Endothelial cell (in vitro differentiated cells): ENCODE measurements at places on chromosomes 7 and 10.

DNA sequence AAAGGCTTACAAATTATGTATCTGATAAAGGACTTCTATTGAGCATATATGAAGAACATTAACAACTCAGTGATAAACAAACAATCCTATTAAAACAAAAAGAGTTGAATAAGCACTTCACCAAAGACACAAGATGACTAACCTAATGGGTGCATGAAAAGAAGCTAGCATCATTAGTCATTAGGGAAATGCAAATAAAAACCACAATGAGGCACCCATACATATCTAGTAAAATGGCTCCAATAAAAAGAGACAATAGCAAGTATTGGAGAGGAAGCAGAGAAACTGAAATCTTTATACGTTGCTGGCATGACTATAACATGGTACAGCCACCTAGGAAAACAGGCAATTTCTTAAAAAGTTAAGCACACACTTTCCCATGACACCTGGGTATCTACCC is 77.6 kb upstream of the ZMIZ1 start:
- DNase-seq, result no peak

DNA sequence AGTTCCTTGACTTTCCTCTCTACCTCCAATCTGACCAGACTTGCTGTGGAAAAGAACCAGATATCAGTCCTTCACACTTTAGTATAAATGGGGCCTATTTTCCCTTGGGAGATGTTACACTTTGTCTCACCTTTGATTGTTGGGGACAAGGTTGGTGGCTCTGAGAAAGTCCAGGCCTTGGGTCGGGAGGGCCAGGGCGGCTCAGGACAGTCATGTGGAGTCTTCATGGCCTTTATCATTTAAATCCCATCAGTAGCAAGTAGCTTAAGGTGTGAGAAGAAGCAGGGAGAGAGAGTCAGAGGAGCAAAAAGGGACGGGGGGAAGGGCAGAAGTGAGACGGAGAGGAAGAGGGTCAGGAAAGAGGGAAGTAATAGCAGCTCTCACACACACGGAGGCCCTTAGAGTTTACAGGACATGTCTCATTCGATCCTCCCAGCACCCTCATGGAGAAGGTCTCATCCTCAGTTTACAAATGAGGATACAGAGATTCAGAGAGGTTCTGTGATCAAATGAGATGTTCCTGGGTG is 40.5 kb downstream of the TBATA start:
- no peak for DNase-seq

DNA sequence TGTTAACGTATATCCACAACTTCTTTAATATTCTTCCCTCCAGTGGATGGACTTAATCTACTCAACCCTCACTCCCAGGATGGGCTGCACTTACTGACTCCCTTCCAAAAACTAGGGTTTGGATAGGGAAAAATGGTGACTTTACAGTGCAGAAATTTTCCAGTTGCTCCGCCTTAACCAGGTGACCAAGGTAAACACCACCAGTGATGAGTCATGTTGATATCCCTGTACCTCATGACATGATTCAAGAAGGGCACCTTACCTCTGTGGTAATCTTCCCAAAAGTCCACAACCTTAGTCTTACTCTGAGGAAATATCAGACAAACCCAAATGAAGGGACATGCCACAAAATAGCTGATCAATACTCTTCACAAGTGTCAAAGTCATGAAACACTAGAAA is 3.5 kb upstream of the GSTK1 start:
- no peak for DNase-seq

DNA sequence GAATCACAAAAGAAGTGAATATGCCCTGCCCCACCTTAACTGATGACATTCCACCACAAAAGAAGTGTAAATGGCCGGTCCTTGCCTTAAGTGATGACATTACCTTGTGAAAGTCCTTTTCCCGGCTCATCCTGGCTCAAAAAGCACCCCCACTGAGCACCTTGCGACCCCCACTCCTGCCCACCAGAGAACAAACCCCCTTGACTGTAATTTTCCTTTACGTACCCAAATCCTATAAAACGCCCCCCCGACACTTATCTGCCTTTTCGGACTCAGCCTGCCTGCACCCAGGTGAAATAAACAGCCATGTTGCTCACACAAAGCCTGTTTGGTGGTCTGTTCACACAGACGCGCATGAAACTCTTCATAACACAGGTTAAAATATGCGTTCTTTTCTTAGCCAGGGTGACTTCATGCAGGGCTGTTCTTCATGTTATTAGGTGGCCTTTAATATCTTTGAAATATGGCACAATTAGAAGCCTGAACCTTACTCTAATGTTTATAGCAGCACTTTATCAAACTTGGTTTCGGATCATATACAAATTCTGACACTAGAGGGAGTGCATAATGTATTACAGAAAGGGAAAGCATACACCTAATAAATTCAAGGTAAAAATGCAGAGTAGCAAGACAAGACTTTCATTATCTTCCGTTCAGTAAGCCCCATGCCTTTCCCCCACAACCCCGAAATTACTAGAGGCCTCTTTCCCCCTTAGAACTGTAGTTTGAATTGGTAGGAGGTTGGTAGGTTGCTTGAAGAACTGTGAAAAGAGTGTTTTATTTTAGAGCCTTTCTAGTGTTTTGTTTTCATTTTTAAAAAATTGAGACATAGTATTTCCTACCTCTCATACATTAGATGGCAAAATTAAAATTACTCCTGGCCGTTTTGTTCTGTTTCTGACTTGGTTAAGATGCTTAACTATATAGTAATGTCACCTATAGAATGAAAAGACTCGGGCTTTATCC is 117.9 kb downstream of the NPY start:
- DNase-seq, result no peak

DNA sequence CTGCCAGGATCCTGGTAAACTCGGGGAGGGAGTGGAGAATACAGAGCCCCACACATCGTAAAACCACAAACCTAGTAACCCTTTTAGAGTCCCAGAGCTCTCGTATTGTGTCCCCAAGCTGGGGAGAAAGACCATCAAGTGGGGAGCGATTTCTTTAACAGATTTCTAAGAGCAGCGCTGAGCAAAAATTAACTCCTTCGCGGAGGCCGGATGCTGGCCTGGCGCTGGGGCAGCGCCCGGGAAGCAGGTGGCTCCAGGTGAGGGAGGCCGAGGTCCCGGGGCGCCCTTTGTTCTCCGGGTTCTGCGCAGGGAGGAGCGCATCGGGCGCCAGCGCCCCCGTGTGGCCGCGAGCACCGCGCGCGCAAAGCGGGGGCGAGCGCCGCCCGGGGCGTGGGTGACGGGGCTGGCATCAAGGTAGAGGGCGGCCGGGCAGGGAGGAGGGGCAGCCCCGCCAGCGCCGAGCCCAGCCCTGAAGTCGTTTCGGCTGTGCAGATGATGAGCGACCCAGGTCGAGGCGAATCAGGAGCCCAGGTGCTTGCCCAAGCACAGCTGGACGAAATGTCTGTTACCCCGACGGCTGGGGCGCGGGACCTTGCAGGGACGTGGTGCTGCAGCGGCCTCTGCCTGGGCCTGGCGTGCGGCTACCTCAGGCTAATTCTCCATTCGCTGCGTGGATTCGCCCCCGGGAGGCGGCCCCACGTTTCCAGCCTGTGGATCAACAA is 10.4 kb upstream of the FGFR2 start:
- DNase-seq, result peak; percentile 63

DNA sequence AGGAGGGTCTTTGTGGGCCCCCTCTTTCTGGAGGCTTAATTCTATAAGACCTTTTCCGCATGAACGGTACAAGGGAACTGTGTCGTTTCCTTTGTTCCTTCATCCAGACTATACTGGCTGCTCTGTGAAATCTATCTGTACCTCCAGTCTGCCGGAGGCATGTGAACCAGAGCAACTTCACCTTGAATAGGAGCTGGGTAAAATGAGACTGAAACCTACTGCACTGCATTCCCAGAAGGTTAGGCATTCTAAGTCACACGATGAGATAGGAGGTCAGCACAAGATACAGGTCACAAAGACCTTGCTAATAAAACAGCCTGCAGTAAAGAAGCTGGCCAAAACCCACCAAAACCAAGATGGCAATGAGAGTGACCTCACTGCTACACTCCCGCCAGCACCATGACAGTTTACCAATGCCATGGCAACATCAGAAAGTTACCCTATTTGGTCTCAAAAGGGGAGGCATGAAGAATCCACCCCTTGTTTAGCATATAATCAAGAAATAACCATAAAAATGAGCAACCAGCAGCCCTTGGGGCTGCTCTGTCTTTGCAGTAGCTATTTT is 36.8 kb upstream of the INPP5F start:
- no peak for DNase-seq

- peak; percentile 76 for DNase-seq
These were observed 8.6 kb upstream of the CRYGN start for GRCh38 chr7:151448261-151449252.

DNA sequence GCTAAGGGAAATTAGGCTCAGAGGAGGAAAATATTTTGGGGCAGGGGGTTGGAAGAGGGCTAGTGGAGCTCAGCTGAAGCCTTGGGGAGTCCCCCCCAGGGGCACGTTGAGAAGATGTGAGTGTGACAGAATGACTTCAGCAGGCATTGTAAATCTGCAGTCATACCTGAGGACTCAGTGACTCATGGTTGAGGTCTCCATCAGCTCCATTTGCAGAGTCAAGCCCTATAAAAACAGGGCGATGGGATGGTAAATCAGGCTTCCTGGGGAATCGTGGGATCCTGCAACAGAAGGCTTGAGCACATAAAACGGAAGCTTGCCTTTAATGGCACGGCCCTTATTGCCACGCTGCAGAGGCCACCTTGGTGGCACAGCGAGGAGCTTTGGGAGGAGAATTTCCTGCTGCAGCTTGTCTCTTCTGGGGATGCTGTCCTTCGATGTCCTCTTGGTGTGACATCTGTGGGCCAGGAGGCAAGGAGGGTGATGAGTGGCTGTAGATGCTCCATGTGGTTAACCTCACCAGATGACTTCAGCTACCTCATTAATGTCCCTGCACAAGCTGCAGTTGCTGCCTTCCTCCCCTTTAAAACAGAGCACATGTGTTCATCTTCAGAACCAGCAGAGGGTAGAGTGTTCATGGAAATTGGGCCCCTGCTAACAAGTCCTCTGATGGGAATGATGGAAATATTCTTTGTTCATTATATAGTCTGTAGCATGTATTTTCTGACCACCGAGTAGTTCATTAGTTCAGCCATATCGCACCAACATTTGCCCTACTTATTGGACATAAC is 285.9 kb downstream of the LRMDA start:
- DNase-seq, result no peak

DNA sequence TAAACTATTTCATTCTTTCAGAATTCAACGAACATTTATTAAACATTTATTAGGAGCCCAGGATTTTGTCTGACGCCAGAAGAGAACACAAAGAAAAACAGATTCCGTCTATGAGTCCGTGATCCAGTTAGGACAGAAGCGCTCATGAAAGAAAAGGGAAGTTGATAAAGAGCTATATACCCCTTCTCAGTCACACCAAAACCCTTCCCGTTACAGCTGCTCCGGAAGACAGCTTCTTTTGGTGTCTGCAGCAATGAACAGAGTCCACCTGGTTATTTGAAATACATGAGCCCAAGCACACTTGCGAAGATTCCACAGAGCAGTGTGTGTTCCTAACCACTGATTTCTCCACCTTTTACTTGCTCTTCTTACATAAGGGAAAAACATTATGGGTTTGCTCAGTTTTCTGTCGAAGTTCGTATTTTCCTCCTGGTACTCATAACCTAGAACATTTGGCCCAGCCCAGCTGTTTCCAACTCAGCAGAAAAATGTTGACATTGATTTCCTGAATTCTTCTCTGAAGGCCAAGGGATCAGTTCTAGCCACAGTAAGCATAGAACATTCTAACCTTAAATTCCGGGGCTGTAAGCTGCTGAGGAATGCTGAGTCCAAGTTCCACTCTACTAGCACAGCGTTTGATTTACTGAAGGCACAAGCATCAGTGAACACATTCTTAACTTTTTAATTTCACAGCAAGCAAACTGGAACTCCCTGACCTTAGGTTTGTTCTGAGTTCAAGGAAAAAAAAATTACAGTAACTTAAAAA is 206.5 kb downstream of the SORCS1 start:
- DNase-seq, result no peak

DNA sequence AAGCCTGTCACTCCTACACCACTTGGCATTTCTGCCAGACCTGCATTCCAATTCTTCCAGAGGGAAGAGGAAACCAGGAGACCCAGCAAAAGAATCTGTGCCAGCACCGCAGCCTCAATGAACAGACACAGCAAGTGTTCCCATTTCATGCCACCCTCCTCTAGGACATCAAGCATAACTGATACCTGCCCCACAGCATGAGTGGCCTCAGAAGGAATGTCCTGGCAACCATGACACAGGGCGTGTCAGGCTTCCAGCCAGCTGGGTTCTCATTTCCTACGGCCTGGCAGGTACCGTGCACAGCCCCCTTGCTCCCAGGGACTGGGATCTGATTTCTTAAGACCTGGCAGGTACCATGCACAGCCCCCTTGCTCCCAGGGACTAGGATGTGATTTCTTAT is 7.8 kb downstream of the MAD1L1 start:
- DNase-seq, result no peak

DNA sequence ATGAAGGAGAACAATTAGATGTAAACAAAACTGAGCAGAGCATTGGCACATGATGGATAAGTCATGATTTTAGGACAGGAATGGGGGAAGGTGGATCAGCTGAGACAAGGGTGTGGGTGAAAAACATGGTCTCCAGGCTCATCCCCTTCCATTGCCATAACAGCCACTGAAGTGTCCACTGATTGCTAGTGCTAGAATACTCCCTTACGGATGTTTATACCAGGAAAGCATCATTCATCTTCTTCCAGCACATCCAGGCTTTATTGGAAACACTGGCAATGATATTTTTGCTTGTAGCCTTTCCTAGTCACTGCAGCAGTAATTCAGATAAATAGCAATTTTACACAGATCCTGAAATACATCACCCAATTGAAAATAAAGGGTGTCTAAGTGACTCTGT is 259.5 kb downstream of the PLXDC2 start:
- no peak for DNase-seq

DNA sequence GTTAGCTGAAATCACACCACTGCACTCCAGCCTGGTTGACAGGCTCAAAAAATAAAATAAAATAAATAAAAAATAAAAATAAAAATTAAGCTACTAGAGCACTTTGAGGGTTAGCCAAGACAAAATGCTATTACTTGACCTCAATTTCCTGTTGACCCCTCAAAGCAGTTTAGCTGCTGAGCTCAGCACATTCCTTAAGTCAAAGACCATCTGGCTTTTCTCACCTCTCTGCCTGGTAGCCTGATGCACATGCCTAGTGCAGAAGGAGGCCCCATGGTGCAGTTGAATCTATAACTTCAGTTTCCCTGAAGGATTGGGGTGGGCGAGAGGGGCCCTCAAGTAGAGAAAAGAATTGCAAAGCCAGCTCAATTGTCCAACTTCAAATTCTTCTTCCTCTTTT is 211.1 kb upstream of the GALNT17 start:
- no peak for DNase-seq

DNA sequence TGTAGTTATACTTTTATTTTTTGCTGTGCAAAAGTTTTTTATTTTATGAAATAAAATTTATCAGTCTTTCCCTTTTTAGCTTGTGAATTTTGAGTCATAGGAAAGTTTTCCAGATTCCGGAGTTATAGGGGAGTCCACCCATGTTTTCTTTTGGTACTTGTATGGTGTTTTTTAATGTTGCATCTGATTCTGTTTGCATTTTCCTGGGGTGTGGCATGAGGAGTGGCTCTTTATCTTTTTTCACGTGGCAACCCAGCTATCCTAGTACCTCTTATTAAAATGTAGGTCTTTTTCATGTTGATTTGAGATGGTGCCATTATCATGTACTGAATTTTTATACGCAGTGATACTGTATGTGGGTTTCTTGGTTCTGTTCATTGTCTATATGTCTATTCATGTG is 19.7 kb downstream of the EXOC6 start:
- DNase-seq, result no peak
